Tibial nerve (tissue), 4 donors: ENCODE measurements at places on chromosomes 5 and 9.

GRCh38 chr9:68933434-68934328 lies 80.2 kb downstream of the PRKACG start:
- DNase-seq, result no peak

DNA sequence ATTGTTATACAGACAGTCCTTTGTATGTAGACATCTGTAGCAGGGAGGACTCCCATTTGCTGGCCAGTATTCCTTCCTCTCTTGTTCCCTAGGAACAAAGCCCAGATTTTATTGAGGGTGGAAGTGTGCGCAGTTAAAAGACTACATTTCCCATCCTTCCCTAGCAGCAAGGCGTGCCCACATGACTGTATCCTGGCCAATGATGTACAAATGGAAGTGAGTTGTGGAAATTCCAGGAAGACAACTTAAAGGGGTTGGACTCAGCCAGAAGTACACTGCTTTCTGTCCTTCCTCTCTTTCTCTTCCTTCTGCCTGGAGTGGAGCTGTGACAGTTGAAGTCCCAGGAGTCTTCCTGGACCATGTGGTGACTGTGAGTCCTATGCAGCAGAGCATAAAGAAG lies 89.0 kb downstream of the HRH2 start:
- DNase-seq, result no peak

DNA sequence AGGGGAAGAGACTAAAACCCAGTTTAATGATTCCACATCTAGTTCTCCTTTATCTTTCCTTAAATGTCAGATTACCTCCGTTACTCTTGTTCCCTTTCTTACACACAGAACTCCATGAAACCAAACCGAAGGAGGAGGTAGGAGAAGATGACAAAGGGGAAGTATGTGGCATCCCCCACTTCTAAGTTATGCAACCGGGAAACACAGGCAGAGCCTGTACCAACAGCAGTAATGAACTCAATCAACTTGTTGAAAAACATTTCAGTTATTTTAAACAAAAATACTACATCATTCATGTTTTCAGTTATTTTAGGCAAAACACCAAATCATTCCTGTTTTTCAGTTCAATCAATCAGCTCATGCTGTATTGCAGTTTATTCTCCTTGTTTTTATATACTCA lies 101.8 kb downstream of the PCSK1 start:
- peak; percentile 43 for DNase-seq

GRCh38 chr5:165076686-165077085 lies 1571.3 kb downstream of the MAT2B start:
- DNase-seq, result no peak

DNA sequence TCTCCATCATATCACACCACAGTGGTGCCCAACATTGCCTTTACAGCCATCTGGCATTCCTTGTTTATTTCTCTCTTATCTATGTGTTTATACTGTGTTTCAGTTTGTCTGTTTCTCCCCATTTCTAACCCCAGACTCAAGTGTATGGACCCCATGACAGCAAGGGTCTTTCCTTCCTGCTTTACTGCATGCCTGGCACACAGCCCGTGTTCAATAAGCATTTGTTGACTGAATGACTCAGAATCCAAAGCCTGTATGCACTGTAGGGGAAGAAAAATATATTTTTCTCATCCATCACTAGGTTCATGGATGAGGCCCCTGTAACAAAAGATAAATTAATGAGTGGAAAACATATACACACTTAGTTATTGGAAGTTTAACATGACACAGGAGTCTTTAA lies 190.8 kb upstream of the SEMA6A start:
- DNase-seq, result no peak

- DNase-seq, result no peak
These were observed 726.1 kb downstream of the BRINP1 start for GRCh38 chr9:118643118-118643517.

DNA sequence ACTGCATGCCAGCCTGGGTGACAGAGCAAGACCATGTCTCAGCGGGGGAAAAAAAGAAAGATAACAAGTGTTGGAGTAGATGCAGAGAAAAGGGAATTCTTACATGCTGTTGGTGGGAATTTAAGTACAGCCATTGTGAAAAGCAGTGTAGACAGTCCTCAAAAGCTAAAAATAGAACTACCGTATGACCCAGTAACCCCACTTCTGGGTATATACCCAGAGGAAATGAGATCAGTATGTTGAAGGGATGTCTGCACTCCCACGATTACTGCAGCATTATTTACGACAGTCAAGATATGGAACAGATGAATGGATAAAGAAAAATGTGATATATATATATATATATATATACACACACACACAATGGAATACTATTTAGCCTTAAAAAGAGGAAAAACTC lies 225.3 kb upstream of the SLC24A2 start:
- no peak for DNase-seq

DNA sequence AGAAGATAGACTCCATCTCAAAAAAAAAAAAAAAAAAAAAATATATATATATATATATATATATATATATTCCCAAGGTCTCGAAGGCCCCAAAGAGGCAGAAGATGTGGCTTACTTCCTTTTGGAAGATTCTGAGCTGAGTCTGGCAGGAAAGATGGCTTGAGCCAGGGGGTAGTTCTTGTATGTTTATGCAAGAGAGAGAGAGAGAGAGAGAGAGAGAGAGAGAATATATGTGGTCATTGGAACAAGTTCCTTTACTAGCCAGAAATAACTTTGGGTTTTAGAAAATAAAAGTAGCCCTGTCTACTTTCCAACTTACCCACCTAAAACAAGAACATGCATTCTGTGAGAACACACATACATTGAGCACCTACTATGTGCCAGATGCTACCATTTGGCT lies 17.6 kb downstream of the NCS1 start:
- no peak for DNase-seq

DNA sequence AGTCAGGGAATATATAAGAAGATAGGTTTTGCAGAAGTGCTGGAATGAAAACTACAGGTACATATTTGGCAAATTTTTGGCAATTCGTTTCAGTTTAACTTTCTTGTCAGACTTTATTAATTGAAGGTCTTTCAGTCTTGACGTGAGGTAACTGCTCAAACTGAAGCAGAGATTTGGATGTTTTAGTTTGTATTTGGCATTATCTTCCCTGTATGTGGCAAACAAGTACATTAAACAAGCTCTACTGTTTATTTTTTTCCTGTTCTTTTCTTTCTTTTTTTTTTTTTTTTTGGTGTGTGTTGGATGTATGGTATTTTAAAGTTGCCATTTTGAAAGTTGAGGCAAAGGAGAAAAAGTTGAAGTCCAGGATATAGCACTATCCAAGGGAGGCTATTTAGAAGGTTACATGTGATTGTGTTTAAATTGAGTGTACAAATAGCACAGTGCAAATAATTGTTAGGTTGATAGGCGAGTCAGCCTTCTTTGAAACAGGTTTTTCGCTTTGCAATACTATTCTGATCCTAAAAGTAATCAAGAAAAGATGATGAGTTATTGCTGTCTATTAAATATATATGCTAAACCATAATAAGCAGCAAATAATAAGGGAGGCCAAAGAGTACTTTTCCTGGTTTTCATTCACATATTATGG lies 2.2 kb downstream of the PBX3 start:
- DNase-seq, result no peak
